ENCODE measurements at places on chromosomes 4 and X.

GRCh38 chr4:171472230-171472629 is 341.0 kb upstream of the GALNTL6 start:
- DNase-seq = no peak

GRCh38 chr4:111510535-111510934 is 634.7 kb upstream of the FAM241A start:
- DNase-seq = no peak

DNA sequence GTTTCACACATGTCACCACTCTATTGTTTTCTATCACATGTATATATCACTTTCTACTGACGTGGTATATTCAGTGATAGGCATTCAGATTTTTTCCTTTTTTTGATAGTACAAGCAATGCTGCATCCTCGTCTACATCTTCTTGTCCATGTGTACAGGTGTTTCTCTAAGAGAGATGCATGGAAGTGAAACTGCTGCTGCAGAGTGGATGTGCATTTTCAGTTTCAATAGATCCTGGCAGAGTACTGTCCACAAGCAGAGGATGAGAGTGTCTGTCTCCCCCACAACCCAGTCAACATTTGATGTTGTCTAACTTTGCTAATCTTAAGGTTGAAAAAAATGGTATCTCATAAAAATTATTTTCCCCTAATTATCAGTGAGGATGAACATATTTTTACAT is 194.0 kb upstream of the CASK start:
- no peak for DNase-seq

GRCh38 chr4:8393593-8394038 is 46.9 kb downstream of the ACOX3 start:
- no peak for DNase-seq

Measured in SW480 (cell line).